A549 treated with dexamethasone at 1 μM for 4 hours (cell line): ENCODE measurements at places on chromosomes 3 and 15. TPM values are rescaled to one million over a fixed set of nuclear protein-coding genes. Genes with fewer than 3 reads are reported as not detected.

SLC25A38 gene
- total RNA-seq, result 37.2 to 46.6 TPM (median 39.9 TPM) in 5 replicates

ARPP21 gene
- 0.02 to 0.19 TPM (median 0.03 TPM) in 5 replicates for total RNA-seq

FAN1 gene
- 8.9 to 11.8 TPM (median 11.0 TPM) in 5 replicates for total RNA-seq

MESP1 gene
- 1.7 to 6.0 TPM (median 4.4 TPM) in 5 replicates for total RNA-seq

GRAMD2A gene
- total RNA-seq, result 0.07 to 0.27 TPM (median 0.16 TPM) in 5 replicates

PPP2R3A gene
- total RNA-seq, result 1.4 to 2.6 TPM (median 2.1 TPM) in 5 replicates

LRRIQ4 gene
- total RNA-seq, result not detected in 5 replicates

GNB4 gene
- total RNA-seq, result 12.0 to 22.0 TPM (median 19.4 TPM) in 5 replicates

HRH1 gene
- total RNA-seq, result 5.3 to 7.7 TPM (median 6.2 TPM) in 5 replicates

INTS14 gene
- total RNA-seq, result 41.4 to 44.0 TPM (median 43.7 TPM) in 5 replicates

VIPR1 gene
- total RNA-seq, result 1.2 to 2.3 TPM (median 1.7 TPM) in 5 replicates

FAM107A gene
- total RNA-seq, result 0.37 to 0.54 TPM (median 0.46 TPM) in 5 replicates

HIGD2B gene
- total RNA-seq, result 0.10 TPM in 1 of 5 replicates, not detected in the others

OIP5 gene
- total RNA-seq, result 11.3 to 12.7 TPM (median 12.1 TPM) in 5 replicates

KCNMB3 gene
- 0.90 to 1.5 TPM (median 1.3 TPM) in 5 replicates for total RNA-seq

GNAT1 gene
- total RNA-seq, result 0.03 to 0.48 TPM (median 0.21 TPM) in 4 of 5 replicates, not detected in the other

TM4SF18 gene
- total RNA-seq, result 30.9 to 38.2 TPM (median 33.6 TPM) in 5 replicates

SCAANT1 gene
- total RNA-seq, result not detected in 5 replicates

EOMES gene
- 0.36 to 0.84 TPM (median 0.69 TPM) in 5 replicates for total RNA-seq

PPP1R14D gene
- total RNA-seq, result 0.14 to 0.21 TPM (median 0.19 TPM) in 3 of 5 replicates, not detected in the others

MGLL gene
- total RNA-seq, result 59.3 to 81.4 TPM (median 68.7 TPM) in 5 replicates

MUC4 gene
- 0.02 to 0.08 TPM (median 0.05 TPM) in 4 of 5 replicates, not detected in the other for total RNA-seq

GAP43 gene
- 0.05 to 0.09 TPM (median 0.06 TPM) in 4 of 5 replicates, not detected in the other for total RNA-seq

GOLGA8J gene
- not detected in 5 replicates for total RNA-seq

GXYLT2 gene
- 1.0 to 1.5 TPM (median 1.2 TPM) in 5 replicates for total RNA-seq

IL17RC gene
- 26.8 to 35.6 TPM (median 28.7 TPM) in 5 replicates for total RNA-seq

ADPRH gene
- 3.1 to 3.6 TPM (median 3.2 TPM) in 5 replicates for total RNA-seq

CA12 gene
- 162 to 219 TPM (median 203 TPM) in 5 replicates for total RNA-seq

PDZRN3 gene
- 0.09 TPM in 1 of 5 replicates, not detected in the others for total RNA-seq

EPHA3 gene
- total RNA-seq, result not detected in 5 replicates

RAB11A gene
- 267 to 337 TPM (median 288 TPM) in 5 replicates for total RNA-seq

PAK6 gene
- 0.29 to 0.68 TPM (median 0.34 TPM) in 5 replicates for total RNA-seq

TTC23 gene
- total RNA-seq, result 7.7 to 12.6 TPM (median 11.3 TPM) in 5 replicates

GATM gene
- 2.0 to 2.8 TPM (median 2.3 TPM) in 5 replicates for total RNA-seq

P2RY1 gene
- 0.37 to 0.54 TPM (median 0.45 TPM) in 5 replicates for total RNA-seq

MRAS gene
- 7.8 to 11.0 TPM (median 9.5 TPM) in 5 replicates for total RNA-seq

GOLGA6L7 gene
- total RNA-seq, result not detected in 5 replicates

DNAH12 gene
- total RNA-seq, result 0.01 to 0.18 TPM (median 0.07 TPM) in 5 replicates

SI gene
- not detected in 5 replicates for total RNA-seq

CMTM8 gene
- 8.4 to 15.1 TPM (median 12.8 TPM) in 5 replicates for total RNA-seq
